ENCODE measurements at places on chromosomes 2 and 18. TPM values are rescaled to one million over a fixed set of nuclear protein-coding genes. Genes with fewer than 3 reads are reported as not detected.

CD8B gene
- not detected for polyA plus RNA-seq

IL36B gene
- polyA plus RNA-seq: 0.07 TPM

ATP5F1A gene
- polyA plus RNA-seq: 569 TPM

DNAH6 gene
- polyA plus RNA-seq: 0.03 TPM

DOK1 gene
- polyA plus RNA-seq: 4.9 TPM

GALNT14 gene
- polyA plus RNA-seq: 51.6 TPM

TMEFF2 gene
- not detected for polyA plus RNA-seq

BOLL gene
- not detected for polyA plus RNA-seq

SLC16A14 gene
- 0.17 TPM for polyA plus RNA-seq

GAL3ST2 gene
- polyA plus RNA-seq: not detected

STAT1 gene
- polyA plus RNA-seq: 31.9 TPM

ST6GAL2 gene
- 0.01 TPM for polyA plus RNA-seq

PPP1R1C gene
- 1.9 TPM for polyA plus RNA-seq

PTPRN gene
- polyA plus RNA-seq: 0.07 TPM

SERPINE2 gene
- polyA plus RNA-seq: 307 TPM

CDCA7 gene
- polyA plus RNA-seq: 34.4 TPM

ALPP gene
- 0.03 TPM for polyA plus RNA-seq

MFSD2B gene
- polyA plus RNA-seq: not detected

CHRND gene
- polyA plus RNA-seq: not detected

NYAP2 gene
- not detected for polyA plus RNA-seq

ERICH2 gene
- 0.20 TPM for polyA plus RNA-seq

ALLC gene
- polyA plus RNA-seq: not detected

IAH1 gene
- polyA plus RNA-seq: 57.0 TPM

C2orf80 gene
- polyA plus RNA-seq: not detected

ACOXL gene
- 0.96 TPM for polyA plus RNA-seq

ITGA6 gene
- 134 TPM for polyA plus RNA-seq

DTNA gene
- polyA plus RNA-seq: 2.6 TPM

C2orf81 gene
- 1.9 TPM for polyA plus RNA-seq

CFAP221 gene
- not detected for polyA plus RNA-seq

RBBP8 gene
- polyA plus RNA-seq: 91.8 TPM

KCNG2 gene
- polyA plus RNA-seq: not detected

PDCD1 gene
- not detected for polyA plus RNA-seq

CD8B2 gene
- polyA plus RNA-seq: not detected

AFG3L2 gene
- 34.8 TPM for polyA plus RNA-seq

ATP6V1C2 gene
- 0.01 TPM for polyA plus RNA-seq

UGT1A10 gene
- polyA plus RNA-seq: not detected

All from mammary epithelial cell (primary cell).